ENCODE measurements at places on chromosomes 2 and 18.

- no peak for DNase-seq
Measured at GRCh38 chr2:241494311-241494908, 14.0 kb downstream of the STK25 start.

GRCh38 chr2:166074430-166074829, 53.4 kb downstream of the SCN1A start:
- no peak for DNase-seq

- DNase-seq, result no peak
Measured at GRCh38 chr2:41598161-41598894, 449.5 kb upstream of the PKDCC start.

GRCh38 chr18:48808476-48808875, 142.3 kb downstream of the SMAD7 start:
- no peak for DNase-seq

GRCh38 chr2:55985406-55985805, 61.8 kb upstream of the EFEMP1 start:
- no peak for DNase-seq

DNA sequence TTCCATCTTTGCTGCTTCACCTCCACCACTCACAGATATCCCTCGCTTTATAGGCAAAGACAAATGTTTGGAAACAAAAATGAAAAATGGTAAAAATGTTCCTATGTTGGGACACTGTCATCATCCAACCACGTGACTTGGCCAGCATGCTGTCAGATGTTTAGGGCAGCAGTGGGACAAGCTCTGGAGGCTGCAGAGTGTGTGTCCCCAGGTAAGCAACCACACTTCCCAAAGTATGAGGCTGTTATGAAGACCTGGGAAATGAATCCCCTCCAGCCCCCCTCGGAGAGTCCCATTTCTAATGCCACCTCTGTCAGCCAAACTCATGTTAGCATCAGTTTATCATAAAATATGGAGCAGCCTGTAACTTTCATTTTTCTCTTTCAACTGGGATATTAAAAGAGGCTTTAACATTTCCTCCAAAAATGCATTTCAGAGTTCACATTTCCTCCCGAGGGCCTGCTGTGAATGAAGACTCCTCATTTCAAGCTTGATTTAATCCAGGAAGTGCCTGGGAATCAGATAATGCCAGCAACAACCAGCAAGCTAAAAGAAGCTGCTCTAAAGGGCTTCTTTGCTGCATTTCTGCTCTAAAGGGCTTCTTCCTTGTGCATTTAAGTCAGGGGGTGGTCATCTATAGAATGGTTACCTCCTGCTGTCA, 66.2 kb downstream of the APOB start:
- DNase-seq, result no peak

GRCh38 chr2:105797298-105797819, 52.6 kb downstream of the NCK2 start:
- DNase-seq, result no peak

- DNase-seq, result no peak
Measured at GRCh38 chr2:72263043-72263775, 115.5 kb upstream of the CYP26B1 start.

DNA sequence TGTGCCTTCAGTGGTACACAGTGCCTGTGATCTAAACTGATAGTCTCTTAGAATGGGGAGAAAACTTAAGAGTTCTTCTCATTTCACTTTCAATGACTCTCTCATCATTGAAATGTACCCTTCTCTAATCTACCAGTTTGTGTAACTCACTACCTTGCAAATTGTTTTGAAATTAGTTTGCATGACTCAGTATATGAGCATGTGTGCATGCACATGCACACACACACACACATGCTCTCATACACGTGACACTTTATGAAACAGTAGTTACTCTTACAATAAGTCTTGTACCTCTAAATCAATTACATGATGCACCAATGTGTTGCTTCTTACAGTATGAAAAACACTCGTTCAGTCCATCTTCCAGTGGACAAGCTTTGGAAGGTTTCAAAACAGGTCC, 10.6 kb downstream of the LYPD6B start:
- no peak for DNase-seq

GRCh38 chr18:63199743-63200241, 119.8 kb downstream of the BCL2 start:
- DNase-seq, result no peak

DNA sequence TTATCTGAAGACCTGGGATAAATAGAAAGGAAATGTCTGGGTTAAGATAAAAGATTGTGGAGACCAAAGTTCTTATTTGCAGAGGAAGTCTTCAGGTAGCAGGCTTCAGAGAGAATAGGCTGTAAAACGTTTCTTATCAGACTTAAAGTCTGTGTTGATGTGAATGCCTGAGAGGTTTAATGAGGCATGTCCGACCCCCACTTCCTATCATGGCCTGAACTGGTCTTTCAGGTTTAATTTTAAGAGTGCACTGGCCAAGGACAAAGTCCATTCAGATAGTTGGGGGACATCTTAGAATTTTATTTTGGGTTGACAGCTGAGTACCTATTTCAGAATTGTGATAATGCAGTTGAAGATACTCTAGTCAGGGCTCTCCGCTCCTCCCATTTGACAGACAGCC, 92.1 kb downstream of the ATL2 start:
- DNase-seq, result no peak

DNA sequence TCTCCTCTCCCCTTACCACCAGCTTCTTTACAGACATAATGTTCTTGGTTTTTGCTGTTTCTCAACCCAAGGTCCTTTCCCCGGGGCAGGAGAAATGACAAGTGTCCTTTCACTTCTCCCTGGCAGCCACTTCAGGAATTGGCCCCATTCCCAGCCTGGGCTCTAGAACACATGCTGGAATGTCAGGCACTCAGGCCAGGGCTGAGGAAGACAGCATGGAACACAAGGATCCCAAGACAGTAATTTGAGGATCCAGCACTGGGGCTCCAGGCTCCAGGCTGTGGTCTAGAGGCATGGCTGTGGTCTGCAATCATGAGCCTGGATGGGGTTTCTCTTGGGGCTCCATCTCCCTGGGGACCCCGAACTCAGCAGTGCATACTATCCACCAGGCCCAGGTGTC, 201.4 kb downstream of the CELF4 start:
- DNase-seq, result no peak

- DNase-seq, result peak; percentile 65
Measured at GRCh38 chr2:156333274-156333950, 891 bp upstream of the NR4A2 start.
